ENCODE measurements at places on chromosomes 12 and 14.
A peak's percentile ranks its signal among the peaks of the same experiment; 100 is the strongest.

GRCh38 chr12:131984334-131984733 lies 34.6 kb downstream of the EP400 start:
- DNase-seq = no peak

- DNase-seq = no peak
These were observed 4.1 kb upstream of the CYP46A1 start for GRCh38 chr14:99679996-99680395.

GRCh38 chr12:120858306-120859088 lies 45.7 kb downstream of the SPPL3 start:
- DNase-seq = no peak

DNA sequence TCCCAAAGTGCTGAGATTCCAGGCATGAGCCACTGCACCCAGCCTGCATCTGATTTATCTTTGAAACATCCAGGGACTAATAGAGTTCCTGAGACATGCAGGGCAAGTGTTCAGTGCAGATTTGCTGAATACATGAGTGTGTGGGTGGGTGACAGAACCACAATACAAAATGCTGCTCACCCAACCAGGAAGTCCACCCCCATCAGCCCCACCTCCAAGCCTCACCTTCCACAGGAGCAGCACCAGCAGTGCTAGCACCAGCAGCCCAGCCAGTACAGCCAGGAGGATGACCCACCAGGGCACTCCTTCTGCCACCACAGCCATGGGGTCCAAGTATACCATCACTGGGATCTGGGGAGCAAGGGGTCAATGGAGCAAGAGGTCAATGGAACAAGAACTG lies 20.0 kb downstream of the ITGA7 start:
- no peak for DNase-seq

GRCh38 chr12:132789099-132789471 lies 27.5 kb upstream of the ANKLE2 start:
- no peak for DNase-seq

GRCh38 chr12:67069451-67070306 lies 199.5 kb upstream of the CAND1 start:
- DNase-seq = no peak

DNA sequence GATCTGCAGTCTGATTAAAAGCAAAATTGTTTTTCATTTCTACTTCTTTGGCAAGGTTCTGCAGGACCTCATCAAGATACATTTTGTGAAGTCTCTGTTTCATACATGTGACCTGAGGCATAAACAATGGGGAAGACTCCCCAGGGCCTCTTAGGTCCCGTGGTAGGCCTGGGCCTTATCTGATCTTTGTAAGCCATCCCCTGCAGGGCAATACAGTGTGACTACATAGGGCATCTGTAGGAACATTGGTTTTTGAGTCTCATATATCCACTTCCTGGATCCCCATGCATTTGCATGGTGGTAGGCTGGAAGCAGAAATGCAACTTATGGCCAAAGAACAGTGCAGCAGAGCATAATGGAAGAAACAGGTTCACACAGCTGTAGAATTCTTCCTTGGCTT lies 6.0 kb downstream of the FAR2 start:
- no peak for DNase-seq

DNA sequence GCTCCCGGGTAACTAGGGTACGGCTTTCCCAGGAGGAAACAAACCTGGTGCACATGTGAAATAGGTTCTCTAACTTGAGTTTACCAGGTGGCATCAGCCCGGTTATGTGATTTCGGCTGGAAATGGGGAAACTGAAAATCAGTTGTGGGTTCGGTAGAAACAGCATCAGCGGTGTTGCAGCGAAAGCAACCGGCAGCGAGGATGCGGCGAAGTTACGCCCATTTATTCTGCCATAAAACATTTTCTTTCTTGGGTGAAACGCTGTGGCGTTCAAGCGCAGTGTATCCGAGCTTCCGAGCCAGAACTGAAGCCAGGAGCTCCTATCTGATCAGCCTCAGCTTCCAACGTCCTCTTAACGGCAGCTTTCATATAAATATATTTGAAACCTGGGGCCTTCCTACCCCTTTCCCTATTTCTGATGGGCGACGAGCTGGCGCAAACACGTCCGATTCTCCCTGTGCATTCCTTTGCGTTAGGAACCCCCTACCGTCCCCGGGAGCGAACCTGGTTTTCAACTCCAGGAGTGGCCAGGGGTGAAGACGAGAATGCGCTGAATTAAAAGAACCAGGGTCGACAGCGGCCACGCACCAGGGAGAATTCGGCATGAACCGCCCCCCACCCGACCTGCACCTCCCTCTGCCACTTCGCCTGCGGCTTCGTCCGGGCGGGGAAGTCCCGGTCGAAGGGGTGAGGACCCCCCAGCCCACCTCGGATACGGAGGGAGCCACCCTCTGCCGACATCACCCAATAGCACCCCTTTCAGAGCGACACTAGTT lies 1.6 kb downstream of the DPF3 start:
- DNase-seq = no peak

DNA sequence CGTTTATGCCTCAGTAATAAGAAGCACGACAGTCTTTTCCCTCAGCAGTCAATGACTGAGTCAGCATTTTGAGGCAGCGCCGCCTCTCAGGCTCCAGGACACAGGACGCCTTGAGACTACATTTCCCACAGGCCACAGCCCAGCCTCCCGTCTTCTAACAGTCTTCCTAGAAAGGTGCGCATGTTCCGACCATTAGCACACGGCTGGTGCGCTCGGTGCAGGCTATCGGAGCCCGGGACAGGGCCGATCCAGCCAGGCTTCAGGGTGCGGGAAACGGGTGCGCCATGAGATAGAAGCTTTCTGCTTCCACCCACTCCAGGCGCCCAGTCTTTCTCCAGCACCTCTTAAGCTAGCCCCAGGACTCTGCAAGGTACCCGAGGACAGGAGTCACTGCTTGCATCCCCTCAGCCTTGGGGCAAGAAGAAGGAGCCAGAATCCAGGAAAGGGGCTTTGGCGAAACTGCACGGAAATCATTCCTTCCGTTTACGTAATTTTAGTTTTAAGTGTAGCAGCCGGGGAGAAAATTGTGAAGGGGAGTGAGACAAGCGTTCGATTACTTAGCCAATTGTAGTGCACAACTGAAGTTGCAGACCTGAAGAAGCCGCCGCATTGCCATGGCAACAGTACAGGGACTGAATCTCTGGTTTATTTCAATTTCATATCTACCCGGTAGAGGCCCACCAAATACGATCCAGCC lies 54.0 kb downstream of the ZNF641 start:
- peak; percentile 37 for DNase-seq

Measured in foreskin melanocyte (primary cell).